ENCODE measurements at places on chromosomes 7 and 10.

- DNase-seq = no peak
These were observed 109.3 kb downstream of the GRK5 start for GRCh38 chr10:119316729-119317097.

GRCh38 chr10:133439517-133440461 lies 14.0 kb upstream of the SCART1 start:
- no peak for DNase-seq

GRCh38 chr10:69839696-69840345 lies 38.1 kb downstream of the COL13A1 start:
- no peak for DNase-seq

DNA sequence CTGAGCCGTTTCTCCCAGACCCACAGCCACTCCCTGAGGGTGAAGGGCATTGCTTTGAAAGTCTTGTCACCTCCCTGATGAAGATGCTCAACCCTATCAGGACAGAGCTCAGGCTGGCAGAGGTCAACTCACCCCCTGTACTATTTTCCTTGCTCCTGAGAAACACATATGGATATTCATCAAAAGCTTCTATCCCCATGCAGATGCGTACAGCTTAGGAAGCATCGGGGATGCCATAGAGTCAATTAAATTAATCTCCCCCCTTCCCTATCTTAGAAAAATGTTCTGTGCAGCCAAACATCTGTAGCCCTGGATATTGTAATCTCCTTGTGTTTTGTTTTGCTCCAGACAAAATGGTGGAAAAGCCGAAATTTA lies 67.2 kb downstream of the EMX2 start:
- DNase-seq = no peak

DNA sequence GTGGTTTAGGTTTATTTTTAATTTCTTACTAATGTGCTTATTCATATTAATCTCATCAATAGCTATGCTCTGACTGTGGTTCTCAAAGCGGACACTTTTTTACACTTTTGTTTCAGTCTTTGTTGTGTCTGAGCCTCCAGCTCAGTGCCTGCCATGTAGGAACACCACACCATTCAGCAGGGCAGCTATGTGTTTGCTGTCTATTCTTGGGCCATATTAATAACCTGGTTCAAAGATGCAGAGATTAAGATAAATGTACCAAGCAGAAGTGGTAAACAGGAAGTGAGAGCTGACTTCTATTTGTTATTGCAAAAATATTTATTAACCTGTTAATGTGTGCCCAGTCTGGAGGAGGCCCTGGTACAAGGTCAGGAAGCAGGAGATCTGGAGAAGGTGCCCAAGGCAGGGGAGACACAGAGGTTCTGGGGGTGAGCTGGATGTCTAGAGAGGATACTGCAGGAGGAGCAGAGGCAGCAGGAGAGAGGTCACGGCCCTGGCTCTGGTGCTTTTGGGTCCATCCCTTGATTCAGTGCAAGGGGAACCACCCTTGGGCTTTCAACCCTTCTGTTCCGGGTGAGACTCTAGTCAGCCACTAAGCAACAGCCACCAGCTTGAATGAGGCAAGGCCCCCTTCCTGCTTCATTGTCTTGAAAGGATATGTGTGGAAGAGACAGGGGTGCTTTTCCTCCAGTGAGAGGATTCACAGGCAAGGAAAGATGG lies 1.9 kb downstream of the TBXAS1 start:
- DNase-seq = no peak

DNA sequence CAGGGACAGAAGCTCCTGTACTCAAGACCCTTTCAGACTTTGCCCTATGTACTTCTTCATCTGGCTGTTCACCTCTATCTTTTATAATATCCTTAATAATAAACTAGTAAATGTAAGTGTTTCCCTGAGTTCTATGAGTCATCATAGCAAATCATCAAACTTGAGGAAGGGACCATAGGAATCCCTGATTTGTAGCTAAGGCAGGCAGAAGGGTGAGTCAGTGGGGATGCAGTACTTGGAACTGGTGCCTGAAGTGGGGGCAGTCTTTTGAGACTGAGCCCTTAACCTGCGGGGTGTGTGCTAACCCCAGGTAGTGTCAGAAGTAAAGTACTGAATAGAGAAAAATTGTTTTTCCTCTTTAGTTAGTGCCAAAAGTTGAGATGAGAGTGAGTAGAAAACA lies 6.2 kb upstream of the TMEM243 start:
- no peak for DNase-seq

DNA sequence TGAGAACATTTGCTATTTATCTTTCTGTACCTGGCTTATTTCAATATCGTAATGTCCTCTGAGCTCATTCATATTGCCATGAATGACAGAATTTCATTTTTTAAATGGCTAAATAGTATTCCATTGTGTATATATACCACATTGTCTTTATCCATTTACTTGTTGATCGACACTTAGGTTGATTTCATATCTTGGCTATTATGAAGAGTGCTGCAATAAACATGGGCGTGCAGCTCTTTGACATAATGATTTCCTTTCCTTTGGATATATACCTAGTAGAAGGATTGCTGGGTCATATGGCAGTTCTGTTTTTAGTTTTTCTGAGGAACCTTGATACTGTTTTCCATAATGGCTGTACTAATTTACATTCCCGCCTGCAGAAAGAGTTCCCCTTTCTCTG lies 30.2 kb downstream of the NEURL1 start:
- no peak for DNase-seq

- no peak for DNase-seq
These were observed 71.0 kb downstream of the SEMA3C start for GRCh38 chr7:80847895-80848294.

GRCh38 chr10:87706731-87707130 lies 47.1 kb downstream of the PAPSS2 start:
- DNase-seq = no peak

All from endothelial cell (in vitro differentiated cells).